ENCODE measurements at places on chromosomes 11 and 22.
A peak's percentile ranks its signal among the peaks of the same experiment; 100 is the strongest.

DNA sequence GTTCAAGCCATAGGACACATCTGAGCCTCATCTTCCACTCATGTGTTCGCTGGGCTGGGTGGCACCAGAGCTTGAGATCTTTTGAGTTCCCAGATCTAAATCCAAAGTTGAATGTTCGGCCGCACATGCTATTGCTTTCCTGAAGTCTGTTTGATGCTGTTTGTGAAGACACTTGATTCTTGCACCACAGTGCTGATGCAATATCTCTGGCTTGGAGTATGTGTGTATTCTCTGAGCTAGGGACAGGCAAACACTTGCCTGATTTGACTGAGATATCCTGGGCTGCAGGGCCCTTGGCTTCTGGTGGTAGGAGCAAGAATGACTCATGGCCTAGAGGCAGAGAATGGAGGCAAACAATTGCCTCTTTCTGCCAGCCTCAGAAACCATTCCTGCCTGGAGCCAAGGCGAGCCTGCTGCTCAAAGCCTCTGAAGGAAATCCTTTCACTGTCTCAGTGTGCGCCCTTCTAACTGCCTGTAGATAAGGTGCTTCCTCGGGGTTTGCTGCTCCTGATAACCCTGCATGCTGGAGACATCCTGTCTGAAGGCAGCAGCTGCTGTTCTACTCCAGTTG, 73.0 kb downstream of the CYB5R2 start:
- peak; percentile 85 for DNase-seq

DNA sequence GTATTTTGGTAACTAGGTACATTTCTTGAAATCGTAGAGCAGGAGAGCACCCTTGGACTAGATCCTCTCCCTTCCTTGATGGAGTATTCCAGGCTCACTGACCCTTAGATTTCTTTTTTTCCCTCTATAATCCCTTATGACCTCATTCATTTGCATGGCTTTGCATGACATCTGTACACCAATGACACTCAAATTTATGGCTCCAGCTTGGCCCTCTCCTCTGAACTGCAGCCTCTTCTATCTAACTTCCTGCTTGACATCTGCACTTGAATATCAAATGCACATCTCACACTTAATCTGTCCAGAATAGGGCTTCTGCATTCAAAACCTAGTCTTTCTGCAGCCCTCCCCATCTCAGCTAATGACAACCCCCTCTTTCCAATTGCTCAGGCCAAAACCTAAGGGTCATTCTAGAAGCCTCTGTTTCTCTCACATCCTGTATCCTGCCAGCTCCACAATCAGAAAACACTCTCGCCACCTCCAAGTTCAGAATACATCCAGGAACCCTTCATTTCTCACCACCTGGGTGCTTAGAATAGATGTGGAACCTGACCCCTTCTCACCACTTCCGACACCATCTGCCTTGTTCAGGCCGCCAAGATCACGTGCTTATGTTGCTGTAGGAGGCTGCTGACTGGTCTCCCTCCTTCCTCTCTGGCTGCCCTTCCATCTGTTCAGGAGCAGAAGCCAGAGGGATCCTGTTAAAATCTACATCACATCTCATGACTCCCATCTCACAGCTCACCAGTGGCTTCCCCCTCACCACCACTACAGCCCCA, 138.9 kb upstream of the MTNR1B start:
- no peak for DNase-seq

DNA sequence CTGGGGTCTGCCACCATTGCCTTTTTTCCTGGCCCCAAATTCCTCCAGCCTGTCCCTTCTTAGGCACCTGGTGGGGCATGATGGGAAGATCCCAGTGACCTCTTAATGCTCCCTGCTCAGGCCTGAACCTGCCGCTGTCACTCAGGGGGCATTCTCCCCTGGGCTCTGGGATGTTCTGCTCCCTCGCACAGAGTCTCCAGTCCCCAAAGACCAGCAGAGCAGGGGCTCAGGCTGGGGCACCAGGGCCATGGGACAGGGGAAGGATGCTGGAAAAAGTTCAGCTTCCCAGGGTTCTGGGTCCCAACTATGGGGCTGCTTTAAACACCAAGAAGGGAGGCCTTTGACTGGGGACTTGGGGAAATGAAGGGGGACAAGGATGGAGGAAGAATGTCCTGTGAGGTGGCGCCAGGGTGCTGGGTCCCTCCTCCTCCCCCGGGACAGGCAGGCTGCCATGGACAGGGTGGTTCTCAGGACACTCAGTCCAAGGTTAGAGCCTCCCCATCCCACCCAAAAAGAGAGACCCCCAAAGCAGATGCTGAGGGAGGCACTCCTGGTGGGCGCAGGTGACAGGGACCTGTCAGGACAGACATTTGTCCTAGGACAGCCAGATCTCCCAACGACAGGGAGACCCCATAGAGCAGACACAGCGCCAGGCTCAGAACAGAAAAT, 30.8 kb downstream of the IGLL5 start:
- DNase-seq = no peak

- no peak for DNase-seq
These were observed 18.8 kb downstream of the CSNK1E start for GRCh38 chr22:38298312-38299005.

- no peak for DNase-seq
These were observed 805.5 kb upstream of the ARHGAP42 start for GRCh38 chr11:99881610-99882009.

DNA sequence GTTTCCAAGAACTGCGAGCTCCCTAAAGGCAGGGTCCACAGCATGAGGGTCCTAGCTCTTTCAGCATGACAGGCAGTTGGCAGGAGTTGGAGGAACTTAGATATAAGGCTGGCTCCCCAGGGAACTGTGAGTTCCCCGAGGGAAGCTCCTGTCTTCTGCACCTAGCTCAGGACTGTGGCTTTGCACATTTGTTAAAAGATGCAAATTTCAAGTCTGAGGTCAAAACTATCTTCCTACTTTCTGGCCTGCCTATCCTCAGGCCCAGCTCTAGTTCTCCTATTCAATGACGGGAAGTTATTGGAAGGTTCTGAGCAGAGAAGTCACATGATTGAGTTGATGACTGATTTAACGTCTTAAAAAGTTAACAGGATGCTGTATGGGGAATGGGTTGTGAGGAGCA, 11.7 kb upstream of the UCP3 start:
- no peak for DNase-seq

GRCh38 chr11:198236-198806, 5.4 kb downstream of the SCGB1C1 start:
- DNase-seq = no peak

- DNase-seq = no peak
These were observed 83.1 kb downstream of the PARVA start for GRCh38 chr11:12460466-12460865.

- DNase-seq = no peak
These were observed 1.2 kb downstream of the CAPRIN1 start for GRCh38 chr11:34052608-34053160.

- no peak for DNase-seq
These were observed 67.8 kb downstream of the FCHSD2 start for GRCh38 chr11:73074319-73074718.

DNA sequence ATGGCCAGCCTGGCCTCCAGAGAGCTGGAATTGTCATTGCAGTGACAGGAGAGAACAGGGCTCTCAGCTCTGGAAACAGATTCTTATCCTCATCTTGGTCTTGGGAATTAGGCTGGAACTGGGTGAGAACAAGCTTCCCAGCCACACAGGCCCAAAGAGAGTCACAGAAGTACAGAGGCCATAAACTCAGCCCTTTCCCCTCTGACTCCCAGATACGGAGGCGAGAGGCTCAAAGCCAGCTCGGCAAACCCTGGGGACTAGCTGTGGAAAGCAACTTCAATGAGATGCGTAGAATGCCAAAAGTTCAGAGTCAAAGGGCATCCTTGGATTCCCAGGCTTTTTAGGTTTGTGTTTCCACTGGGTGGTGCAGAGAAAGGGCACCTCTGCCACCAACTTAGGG, 14.3 kb upstream of the ABCC8 start:
- DNase-seq = no peak

DNA sequence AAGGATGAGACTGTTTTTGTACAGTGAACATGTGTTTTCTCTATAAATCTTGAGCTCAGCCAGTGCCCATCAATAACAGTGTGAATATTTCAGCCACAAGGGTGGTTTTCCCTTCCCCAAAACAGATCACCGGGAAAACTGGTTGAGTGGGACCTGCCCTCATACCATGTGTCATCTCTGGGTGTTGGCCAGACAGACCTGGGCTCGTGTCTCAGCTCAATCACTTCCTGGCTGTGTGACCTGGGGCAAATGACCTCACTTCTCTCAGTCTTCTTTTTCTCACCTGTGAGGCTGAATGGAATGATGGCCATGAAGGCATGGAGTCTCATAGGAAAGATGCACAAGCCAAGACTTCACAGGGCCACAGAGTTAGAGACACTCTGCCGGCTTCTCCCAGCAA, 74.7 kb downstream of the COMMD9 start:
- DNase-seq = no peak

GRCh38 chr11:19380375-19380774, 139.6 kb upstream of the E2F8 start:
- no peak for DNase-seq

DNA sequence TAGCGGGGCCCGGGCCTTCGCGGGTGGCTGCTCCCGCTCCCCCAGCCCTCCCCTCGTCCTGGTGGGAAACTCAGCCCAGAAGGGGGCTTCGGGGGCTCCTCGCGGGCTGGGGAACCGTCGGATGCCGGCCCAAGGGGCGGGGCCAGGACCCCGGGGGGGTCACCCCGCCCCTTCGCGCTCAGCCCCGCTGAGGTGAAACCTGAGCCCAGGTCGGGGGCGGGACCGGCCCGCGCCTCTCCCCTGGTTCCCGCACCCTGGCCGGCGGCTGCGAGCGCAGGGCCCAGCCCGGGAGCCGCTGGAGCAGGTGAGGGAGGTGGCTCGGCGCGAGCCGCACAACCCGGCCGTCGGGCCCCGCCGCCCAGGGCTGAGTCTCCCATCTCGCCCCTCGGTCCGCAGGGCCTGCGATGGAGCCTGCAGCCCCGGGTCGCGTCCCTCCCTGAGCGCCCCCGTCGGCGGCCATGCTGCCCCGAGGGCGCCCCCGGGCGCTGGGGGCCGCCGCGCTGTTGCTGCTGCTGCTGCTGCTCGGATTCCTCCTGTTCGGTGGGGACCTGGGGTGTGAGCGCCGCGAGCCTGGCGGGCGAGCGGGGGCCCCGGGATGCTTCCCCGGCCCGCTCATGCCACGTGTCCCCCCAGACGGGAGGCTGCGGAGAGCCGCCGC, at the start of gene LARGE2:
Gene LARGE2, plus strand, starts transcription at position 232 of the 658 bp plus-strand sequence. Its CDS starts 227 bp downstream, at position 459.
- no peak for DNase-seq

GRCh38 chr11:47466201-47466600, 17.3 kb upstream of the RAPSN start:
- no peak for DNase-seq

Data from globus pallidus (tissue), 1 donor.